Activated T-helper 1 cell treated with anti-CD3 and anti-CD28 coated beads, Interleukin-12 subunit alpha, Interleukin-12 subunit beta, Interleukin-2, Interleukin-4 antibody, amounts not matched to agents 30 ng/mL and 10 ng/mL and 1 ng/mL, durations not matched to agents 14 hours and 24 hours and 36 hours (primary cell): ENCODE measurements at places on chromosomes 5 and 9.
A peak's percentile ranks its signal among the peaks of the same experiment; 100 is the strongest.

DNA sequence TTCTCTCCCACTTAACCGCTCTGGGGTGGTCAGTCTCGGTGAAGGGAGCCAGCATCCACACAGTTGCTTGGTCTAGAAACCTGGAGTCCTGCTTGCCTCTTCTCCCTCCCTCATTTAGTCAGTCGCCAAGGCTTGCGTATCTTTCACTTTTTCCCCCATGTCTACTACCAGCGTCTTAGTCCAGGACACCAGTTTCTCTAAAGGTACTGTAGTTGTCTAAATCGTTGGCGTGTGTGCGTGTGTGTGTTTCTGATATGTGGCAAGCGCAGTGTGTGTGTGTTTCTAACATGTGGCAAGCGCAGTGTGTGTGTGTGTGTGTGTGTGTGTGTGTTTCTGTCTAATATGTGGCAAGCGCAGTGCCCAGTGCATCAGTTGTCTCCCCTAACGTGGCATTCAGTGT lies 641 bp downstream of the ATP6V1G1 start:
- peak overlapping the region; percentile 97 for H3K27ac ChIP-seq
- peak overlapping the region; percentile 97 for H3K4me3 ChIP-seq
- H3K27me3 ChIP-seq, result peaks cover 6% of the 10 kb centered on the region
- no peak for DNase-seq
- peaks cover 17% of the 10 kb centered on the region for H3K36me3 ChIP-seq

GRCh38 chr5:60453186-60453976 lies 246.6 kb downstream of the DEPDC1B start:
- H3K4me1 ChIP-seq, result no peaks in the 10 kb centered on the region
- H3K4me3 ChIP-seq, result no peak overlapping the region
- H3K27me3 ChIP-seq, result no peaks in the 10 kb centered on the region
- DNase-seq, result no peak

DNA sequence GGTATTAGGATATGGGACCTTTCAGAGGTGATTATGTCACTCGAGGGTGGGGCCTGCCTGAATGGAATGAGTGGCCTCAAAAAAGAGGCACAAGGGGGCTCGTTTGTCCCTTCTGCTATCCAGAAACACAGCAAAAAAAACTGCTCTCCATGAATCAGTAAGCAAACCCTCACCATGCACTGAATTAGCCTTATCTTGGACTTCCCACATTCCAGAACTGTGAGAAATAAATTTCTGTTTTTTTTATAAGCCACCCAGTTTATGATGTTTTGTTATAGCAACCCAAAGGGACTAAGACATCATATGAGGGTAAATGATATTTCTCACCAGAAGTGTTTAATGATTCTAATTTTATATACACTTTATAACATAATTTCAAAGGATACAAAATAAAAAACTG lies 476.6 kb upstream of the EDIL3 start:
- no peaks in the 10 kb centered on the region for H3K4me1 ChIP-seq
- no peaks in the 10 kb centered on the region for H3K27me3 ChIP-seq
- no peak overlapping the region for H3K4me3 ChIP-seq
- DNase-seq, result no peak
- no peak overlapping the region for H3K27ac ChIP-seq
- H3K36me3 ChIP-seq, result no peaks in the 10 kb centered on the region

DNA sequence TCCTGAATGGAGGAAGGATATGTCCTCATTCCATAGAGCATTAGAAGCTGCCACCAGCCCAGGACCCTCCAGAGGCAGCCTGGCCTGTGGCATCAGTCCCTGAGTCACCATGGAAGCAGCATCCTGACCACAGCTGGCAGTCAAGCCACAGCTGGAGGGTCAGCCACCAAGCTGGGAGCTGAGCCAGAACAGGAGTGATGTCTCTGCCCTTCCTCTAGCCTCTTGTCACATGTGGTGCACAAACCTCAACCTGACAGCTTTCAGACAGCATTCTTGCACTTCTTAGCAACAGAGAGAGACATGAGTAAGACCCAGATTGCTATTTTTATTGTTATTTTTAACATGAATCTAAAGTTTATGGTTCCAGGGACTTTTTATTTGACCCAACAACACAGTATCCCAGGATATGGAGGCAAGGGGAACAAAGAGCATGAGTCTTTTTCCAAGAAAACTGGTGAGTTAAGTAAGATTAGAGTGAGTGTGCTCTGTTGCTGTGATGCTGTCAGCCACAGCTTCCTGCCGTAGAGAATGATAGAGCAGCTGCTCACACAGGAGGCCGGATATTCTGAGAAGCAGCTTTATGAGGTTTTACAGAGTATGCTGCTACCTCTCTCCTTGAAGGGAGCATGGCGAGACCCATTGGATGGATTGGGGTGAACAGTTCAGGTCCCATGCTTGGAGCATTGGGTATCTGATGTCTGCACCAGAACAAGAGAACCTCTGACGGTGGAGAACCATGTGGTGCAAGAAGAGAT lies 13.0 kb upstream of the CYFIP2 start:
- peaks cover 84% of the 10 kb centered on the region for H3K36me3 ChIP-seq
- peak overlapping the region; percentile 68 for H3K4me3 ChIP-seq
- peaks cover 99% of the 10 kb centered on the region for H3K4me1 ChIP-seq
- H3K27ac ChIP-seq, result peak overlapping the region; percentile 97
- DNase-seq, result peak; percentile 73

GRCh38 chr5:95821110-95822021 lies 1.2 kb downstream of the GLRX start:
- H3K27me3 ChIP-seq, result no peaks in the 10 kb centered on the region
- H3K36me3 ChIP-seq, result peaks cover 2% of the 10 kb centered on the region
- peak overlapping the region; percentile 91 for H3K4me3 ChIP-seq
- H3K4me1 ChIP-seq, result peaks cover 72% of the 10 kb centered on the region
- no peak for DNase-seq
- peak overlapping the region; percentile 91 for H3K27ac ChIP-seq

GRCh38 chr5:43209060-43209459 lies 17.0 kb downstream of the NIM1K start:
- H3K36me3 ChIP-seq, result no peaks in the 10 kb centered on the region
- H3K27ac ChIP-seq, result no peak overlapping the region
- H3K4me3 ChIP-seq, result no peak overlapping the region
- H3K27me3 ChIP-seq, result peaks cover 24% of the 10 kb centered on the region
- no peaks in the 10 kb centered on the region for H3K4me1 ChIP-seq

DNA sequence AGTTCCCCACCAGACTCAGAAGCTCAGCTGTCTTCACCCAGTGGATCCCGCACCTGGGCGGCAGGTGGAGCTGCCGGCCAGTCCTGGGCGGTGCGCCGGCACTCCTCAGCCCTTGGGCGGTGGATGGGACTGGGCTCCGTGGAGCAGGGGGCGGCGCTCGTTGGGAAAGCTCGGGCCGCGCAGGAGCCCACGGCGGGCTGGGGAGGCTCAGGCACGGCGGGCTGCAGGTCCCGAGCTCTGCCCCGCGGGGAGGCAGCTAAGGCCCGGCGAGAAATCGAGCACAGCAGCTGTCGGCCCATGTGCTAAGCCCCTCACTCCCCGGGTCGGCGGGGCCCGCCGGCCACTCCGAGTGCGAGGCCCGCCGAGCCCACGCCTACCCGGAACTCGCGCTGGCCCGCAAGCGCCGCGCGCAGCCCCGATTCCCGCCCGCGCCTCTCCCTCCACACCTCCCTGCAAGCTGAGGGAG lies 560.0 kb downstream of the BRINP1 start:
- H3K36me3 ChIP-seq, result no peaks in the 10 kb centered on the region
- H3K4me1 ChIP-seq, result no peaks in the 10 kb centered on the region
- no peak overlapping the region for H3K4me3 ChIP-seq
- DNase-seq, result no peak
- H3K27me3 ChIP-seq, result no peaks in the 10 kb centered on the region
- no peak overlapping the region for H3K27ac ChIP-seq

- no peak overlapping the region for H3K27ac ChIP-seq
- H3K27me3 ChIP-seq, result no peaks in the 10 kb centered on the region
- no peaks in the 10 kb centered on the region for H3K4me1 ChIP-seq
- DNase-seq, result no peak
- no peaks in the 10 kb centered on the region for H3K36me3 ChIP-seq
- no peak overlapping the region for H3K4me3 ChIP-seq
These were observed 1211.1 kb upstream of the CDH18 start for GRCh38 chr5:21199087-21199486.

GRCh38 chr5:178199581-178200434 lies 4.5 kb upstream of the HNRNPAB start:
- no peak overlapping the region for H3K27ac ChIP-seq
- no peak overlapping the region for H3K4me3 ChIP-seq
- H3K36me3 ChIP-seq, result peaks cover 3% of the 10 kb centered on the region
- peaks cover 7% of the 10 kb centered on the region for H3K4me1 ChIP-seq
- H3K27me3 ChIP-seq, result peaks cover 13% of the 10 kb centered on the region

- H3K27me3 ChIP-seq, result no peaks in the 10 kb centered on the region
- no peaks in the 10 kb centered on the region for H3K4me1 ChIP-seq
- DNase-seq, result no peak
- no peak overlapping the region for H3K4me3 ChIP-seq
- H3K27ac ChIP-seq, result no peak overlapping the region
These were observed 286.7 kb downstream of the TLE4 start for GRCh38 chr9:79858508-79858907.
